Jurkat, Clone E6-1 (cell line): ENCODE measurements at places on chromosomes 7 and 10.

GRCh38 chr7:79434098-79434497 is 19.4 kb downstream of the MAGI2 start:
- no peak for DNase-seq

GRCh38 chr7:140596519-140597427 is 43.8 kb downstream of the DENND2A start:
- no peak for DNase-seq

GRCh38 chr7:16900209-16900768 is 18.5 kb upstream of the AGR3 start:
- no peak for DNase-seq

DNA sequence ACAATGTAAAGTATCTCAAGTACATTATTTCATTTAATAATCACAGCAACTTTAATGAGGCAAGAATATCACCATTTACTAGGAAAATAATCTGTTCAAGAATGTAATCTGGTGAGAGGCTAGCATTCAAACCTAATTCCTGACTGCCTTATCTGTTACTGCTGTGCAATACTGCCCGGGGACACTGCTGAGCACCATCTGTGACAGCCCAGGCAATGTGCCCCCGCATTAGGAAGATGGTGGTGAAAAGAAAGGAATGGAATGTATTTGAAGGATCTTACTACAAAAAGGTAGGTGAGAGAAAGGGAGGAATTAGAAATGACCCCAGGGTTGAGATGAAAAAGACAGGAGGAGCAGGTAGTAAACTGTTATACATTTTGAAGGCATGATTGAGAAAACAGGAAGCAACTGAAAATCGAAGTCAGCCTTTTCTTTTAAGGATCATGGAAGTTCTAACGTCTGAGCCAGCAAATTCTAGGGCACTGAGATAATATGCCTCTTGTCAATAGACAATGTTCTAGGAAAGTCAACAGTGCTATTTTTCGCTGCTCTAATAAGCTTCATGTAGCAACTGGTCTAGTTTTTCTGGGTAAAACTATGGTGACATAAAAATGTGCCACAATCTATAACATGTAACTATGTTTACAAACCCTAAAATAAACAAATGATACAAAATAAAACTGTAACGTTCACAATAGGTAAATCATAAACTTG is 90.4 kb downstream of the ETV1 start:
- DNase-seq, result no peak

GRCh38 chr7:46321556-46322205 is 400.6 kb upstream of the IGFBP3 start:
- no peak for DNase-seq

DNA sequence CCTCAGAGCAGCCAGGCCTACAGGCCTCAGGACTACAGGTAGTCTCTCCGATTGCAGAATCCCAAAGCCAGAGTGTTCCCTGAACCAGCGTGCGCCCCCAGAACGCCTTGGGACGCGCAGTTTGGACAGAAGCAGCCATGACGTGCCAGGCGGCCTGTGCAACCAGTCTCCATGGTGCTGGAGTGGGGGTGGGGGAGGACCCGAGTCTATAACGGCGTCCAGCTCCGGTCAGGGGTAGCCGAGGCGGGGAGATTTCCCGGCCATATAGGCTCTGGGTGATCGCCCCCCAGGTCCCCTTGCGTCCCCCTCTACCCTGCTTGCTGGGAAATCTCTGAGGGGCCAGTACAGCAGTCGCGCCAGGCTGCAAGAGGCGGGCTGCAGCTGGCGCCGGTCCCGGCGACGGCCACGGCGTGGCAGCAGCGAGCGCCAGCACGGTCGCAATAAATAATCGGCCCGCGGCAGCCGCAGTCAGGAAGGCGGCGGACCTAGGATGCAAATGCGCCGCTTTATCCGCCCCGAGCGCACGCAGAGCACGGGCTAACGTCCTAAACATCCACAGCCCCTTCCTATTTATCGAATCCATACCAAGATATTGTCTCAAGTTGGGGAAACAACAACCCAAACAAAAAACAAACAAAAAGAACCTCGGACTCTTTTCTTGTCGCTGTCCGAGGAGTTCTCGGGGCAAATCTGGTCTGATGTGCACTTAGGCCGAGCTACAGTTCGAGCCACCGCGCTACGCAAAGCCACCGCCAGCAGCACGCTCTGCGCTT is 1.6 kb downstream of the HOXA3 start:
- DNase-seq, result peak; percentile 65

GRCh38 chr10:125014086-125014830 is 72.3 kb downstream of the ZRANB1 start:
- DNase-seq, result no peak

DNA sequence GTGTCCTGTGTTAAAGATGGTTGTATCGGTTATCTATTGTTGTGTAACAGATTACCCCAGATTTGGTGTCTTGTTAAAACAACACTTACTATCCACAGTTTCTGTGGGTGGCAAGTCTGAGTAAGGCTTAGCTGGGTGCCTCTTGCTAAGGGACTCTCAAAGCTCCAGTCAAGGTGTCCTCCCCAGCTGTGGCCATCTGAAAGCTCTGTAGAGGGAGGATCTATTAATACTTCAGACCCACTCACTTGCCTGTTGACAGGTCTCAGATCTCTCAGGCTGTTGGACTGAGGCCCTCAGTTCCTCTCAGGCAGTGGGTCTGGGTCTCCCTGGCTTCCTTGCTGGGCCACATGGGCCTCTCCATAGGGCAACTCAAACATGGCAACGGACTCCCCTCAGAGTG is 19.6 kb downstream of the ARID5B start:
- DNase-seq, result no peak

DNA sequence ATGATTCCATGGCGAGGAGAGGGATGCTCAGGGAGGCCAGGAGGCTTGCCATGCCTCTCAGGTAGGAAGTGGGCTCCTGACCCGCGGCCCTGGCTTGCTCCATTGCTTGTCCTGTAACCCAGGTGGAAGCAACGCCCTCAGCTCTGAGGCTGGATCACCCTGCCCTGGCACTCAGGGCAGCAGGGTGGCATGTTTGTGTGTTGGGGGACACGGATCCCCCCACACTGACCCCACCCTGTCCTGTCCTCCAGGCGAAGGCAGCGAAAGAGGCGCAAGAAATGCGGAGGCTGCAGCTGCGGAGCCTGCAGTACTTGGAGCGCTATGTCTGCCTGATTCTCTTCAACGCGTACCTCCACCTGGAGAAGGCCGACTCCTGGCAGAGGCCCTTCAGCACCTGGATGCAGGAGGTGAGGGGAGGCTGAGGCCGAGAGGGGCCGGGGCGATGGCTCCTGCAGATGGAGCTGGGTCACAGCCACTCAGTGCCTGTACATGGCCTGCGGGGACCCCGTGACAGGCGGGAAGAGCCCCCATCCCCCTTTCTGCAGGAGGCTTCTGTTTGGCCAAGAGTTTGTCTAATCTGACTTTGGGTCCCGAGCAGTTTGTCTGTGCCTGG is 38.3 kb downstream of the PRF1 start:
- no peak for DNase-seq

DNA sequence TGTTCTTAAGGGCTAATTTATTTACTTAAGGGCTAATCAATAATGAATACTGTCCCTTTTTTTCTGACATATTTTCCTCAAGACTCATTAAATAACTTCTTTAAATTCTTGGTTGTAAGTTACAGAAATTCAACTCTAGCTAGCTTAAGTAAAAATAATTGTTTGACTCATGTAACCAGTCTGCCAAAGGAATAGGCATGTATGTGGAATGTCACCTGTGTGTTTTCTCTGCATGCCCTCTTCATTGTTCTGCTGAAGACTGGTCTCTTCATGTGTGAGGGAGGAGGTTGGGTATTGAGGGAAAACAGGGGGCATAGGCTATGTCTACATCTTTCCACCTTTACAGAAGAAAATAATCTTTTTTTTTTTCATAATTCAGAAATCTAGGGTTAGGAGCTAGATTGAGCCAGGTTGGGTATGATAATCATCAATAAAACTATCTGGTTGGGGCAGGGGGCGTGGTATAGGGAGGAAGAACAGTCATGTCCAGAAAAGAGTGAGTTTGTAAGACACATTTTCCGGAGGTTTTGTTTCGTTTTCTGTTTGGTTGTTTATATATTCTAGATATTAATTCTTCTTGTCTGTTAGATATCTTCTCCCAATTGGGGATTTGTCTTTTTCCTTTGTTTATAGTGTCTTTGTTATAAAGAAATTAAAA is 37.9 kb downstream of the EXOC4 start:
- no peak for DNase-seq

DNA sequence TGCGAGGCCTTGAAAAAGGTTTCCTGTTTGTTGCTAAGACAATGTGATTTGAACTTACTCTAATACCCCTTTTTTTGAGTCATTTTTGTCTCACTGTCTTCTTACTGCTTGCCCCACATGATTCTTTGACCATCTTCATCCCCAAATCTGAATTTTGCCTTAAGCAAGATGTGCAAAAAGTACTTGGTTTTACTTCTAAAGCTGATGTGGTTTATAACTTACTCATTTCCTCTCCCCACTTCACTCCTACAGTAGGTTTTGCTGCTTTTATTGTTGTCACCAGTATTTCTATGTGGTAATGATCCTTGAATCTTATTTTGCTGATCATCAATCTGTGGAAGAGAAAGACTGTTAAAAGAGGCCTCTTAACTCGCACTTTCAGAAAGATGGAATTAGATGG is 396.4 kb downstream of the SDK1 start:
- no peak for DNase-seq

GRCh38 chr10:124088915-124089314 is 4.5 kb downstream of the CHST15 start:
- DNase-seq, result no peak

DNA sequence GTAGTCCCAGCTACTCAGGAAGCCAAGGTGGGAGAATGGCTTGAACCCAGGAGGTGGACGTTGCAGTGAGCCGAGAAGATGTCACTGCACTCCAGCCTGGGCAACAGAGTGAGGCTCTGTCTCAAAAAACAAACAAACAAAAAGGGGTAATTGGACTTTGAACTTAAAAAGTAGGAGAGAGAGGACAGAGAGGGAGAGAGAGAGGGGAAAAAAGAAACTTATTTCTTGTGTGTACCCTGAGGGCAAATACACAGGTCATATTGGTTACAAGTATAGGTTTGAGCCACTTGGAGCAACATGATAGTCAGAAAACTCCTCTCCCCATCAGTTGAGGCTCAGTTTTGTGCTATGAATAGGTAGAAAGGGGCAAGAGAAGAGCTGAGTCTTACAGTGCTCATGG is 42.8 kb upstream of the CCDC7 start:
- no peak for DNase-seq

DNA sequence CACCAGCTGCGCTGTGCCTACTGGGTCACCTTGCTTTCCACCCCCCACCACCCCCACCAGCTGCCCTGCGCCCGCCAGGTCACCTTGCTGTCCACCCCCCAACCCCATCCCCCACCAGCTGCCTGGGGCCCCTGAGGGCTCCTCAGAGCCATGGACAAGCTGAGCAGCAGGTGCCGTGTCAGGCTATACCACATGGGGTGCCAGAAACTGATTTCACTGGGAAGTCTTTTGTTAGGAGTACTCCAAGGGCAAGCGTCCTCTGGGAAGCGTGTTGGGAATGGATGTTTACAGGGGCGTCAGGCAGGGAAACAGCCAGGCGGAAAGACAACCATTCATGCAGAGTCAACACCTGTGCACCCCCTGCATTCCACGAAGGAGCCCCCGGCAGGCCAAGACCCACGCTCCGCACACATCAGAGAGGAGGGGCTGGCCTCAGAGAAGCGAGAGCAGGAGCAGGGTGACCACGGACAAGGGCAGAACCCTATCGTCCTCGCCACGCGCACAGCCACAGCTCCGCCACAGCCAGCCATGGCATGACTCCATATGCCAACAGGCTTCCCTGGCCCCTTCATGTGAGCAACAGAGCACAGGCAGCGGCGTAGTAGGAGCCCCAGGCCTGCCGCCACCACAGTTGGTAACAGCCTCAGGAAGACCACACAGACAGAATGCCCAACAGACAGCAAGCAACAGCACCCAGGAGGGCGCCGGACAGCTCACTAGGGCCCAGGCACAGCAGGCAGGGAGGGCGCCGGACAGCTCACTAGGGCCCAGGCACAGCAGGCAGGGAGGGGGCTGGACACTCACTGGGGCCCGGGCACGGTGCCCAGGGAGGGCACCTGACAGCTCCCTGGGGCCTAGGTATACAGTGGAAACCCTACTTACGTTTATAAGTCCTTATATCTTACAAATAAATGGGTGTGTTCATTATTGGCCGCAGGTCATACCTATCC is 180.8 kb downstream of the MAD1L1 start:
- DNase-seq, result no peak

GRCh38 chr10:77638321-77639101 is 903 bp upstream of the KCNMA1 start:
- no peak for DNase-seq

DNA sequence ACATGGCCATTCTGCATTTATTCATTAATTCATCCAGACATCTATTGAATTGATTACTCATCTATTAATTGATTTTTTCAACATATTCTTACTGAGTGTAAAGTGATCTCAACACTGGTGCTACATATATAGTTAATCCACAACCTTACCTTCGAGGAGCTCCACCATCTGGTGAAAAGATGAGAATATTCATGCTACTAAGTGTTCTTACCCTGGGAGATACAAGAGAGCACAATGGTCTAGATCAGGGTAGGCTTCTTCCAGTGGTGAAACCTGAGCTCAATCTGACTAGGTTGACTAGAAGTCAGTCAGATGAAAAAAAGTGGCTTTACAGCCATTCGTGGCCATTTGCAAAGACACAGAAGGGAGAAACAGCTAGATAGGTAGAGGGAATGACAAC is 507.4 kb downstream of the ANKRD7 start:
- peak; percentile 8 for DNase-seq

DNA sequence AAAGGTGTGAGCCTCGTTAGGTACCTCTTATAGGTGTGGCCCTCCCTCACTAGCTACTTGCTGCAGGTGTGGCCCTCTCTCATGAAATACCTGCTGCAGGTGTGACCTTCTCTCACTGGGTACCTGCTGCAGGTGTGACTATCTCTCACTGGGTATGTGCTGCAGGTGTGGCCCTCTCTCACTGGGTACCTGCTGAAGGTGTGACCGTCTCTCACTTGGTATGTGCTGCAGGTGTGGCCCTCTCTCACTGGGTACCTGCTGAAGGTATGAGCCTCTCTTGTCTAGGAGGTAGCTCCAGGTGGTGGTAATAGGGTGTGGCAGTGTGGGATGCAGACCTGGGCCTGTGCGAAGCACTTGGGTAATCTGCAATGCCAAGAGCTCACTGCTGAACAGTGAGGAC is 170.7 kb upstream of the PLPP4 start:
- no peak for DNase-seq

DNA sequence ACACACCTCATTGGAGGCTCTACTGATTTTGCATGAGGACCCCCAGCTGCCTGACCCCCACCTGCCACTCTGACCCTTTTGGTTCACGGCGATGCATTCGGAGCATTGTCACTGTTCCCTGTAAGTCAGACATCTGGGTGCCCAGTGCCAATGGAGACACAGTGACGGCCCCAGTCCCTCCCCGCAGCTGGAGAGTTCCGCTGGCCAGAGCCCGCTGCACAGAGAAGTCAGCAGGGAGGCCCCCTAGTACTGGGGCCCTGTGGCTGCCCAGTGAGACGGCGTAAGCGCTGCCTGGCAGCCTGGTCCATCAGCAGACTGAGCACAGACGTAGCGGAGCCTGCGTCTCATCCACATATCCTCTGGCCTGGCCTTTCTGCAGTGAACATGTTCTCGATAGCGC is 77.5 kb downstream of the NKX6-2 start:
- no peak for DNase-seq

GRCh38 chr10:98193037-98193436 is 58.6 kb downstream of the R3HCC1L start:
- DNase-seq, result no peak
